NB4 (cell line): ENCODE measurements at places on chromosomes 3 and 15.
A peak's percentile ranks its signal among the peaks of the same experiment; 100 is the strongest.

DNA sequence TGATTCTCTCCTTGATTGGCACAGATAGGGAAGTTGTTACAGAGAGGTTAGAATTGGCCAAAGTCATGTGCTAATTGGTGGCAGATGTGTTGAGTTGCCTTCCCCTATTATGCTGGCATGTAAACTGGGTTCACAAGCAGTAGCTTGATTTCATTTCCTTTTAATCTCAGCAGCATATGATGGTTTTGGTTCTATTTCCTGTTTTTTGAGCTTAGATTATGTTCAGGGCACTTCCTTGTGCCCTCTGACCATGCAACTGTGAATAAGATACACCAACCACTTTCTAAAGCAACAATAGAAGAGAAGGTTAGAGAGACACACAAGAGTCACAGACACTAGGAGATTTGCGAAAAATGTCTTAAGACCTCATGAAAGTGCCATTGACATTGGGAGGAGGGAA, 16.5 kb downstream of the HPS3 start:
- peak; percentile 76 for DNase-seq

DNA sequence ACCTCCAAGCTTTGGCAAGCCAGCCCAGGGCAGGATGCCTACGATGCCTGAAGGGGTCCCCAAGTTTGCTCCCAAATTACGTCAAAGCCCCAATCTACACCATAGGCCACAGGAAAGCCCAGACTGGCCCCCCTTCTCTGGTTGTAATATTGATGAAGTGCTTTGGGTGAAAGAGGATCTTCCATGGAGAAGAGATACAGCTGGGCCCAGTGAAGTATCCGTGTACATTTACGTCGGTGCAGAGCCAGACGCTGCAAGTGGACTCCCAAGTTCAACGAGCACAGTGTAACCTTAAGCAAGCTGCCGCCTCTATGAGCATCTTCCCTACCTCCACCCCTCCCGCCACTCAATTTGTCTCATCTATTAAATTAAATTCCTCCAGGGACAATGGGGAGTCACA, 100.1 kb upstream of the TPM1 start:
- DNase-seq = no peak

DNA sequence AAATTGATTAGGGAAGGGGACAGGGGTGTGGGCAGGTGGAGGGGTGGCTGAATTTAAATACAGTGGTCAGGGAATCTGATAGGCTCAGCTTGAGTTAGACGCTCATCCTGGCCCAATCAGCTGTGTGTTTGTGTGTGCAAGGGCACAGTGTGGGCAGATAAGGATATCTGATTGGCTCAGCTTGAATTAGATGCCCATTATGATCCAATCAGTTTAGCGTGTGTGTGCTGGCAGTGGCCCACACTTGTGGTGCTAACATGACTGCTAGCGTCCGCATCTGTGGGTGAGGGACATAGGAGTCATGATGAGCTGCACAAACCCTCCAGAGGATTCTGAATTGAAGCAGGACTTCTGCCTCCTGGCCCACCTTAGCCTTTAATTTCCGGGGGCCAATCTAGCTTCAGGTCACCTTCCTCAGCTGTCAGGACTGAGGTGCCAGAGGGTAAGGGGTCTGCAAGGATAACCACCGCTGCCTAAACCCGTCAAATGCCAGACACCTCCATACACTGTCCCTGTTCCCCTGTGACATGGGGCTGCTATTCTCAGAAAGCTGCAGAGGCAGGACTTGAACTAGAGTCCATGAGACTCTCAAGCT, 97.3 kb downstream of the CORO2B start:
- no peak for DNase-seq

DNA sequence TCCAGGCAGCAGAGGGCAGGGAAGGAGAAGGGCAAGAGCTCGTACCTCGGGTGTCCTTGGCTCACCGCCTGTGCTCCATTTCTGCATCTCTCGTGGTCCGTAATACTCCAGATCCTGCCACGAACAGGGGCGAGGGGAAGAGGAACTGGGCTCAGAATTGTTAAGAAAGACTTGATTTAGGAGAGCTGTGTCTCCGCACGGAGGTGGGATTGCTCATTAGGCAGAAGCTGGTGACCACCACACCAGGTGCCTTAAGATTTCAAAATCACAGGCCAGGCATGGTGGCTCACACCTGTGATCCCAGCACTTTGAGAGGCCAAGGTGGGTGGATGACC, 37.2 kb upstream of the BDH1 start:
- no peak for DNase-seq

DNA sequence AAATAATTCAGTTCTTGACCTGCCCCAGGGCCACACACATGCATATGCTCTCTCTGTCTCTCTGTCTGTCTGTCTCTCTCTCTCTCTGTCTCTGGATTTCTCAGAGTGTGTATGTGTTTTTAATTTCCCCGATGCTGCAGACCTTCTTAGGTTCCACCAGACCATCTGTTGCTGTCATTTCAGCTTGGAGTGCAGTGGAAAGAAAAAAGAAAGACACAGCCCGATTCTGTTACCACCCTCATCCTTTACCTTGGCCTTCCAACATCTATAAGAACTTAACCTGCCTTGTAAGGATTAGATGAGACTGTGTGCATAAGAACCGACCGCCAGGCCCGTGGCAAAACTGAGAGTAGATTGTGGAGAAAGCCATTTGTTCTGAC, 9.7 kb upstream of the PGPEP1L start:
- no peak for DNase-seq

- DNase-seq = no peak
These were observed 19.6 kb upstream of the EMC3 start for GRCh38 chr3:10006048-10006761.

GRCh38 chr3:45646051-45646585, 43.1 kb upstream of the SACM1L start:
- peak; percentile 42 for DNase-seq

DNA sequence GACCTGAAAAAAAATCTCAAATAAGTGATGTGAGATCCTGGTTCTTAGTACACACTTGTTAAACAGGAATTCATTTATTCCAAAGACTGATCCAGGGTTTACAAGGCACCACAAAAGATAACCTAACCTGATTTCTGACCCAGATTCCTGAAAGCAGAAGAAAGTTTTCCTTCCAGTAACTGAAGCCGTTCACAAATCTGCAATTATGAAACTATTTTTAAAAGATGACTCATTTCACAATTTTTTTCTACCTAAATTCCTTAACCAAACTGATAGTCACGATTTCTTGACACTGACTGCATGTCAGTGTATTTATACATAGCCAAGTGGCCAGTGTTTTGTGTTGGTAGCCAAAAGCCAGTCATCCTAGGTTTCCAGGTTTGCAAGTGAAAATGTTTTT, 17.1 kb downstream of the SLC9A9 start:
- no peak for DNase-seq

DNA sequence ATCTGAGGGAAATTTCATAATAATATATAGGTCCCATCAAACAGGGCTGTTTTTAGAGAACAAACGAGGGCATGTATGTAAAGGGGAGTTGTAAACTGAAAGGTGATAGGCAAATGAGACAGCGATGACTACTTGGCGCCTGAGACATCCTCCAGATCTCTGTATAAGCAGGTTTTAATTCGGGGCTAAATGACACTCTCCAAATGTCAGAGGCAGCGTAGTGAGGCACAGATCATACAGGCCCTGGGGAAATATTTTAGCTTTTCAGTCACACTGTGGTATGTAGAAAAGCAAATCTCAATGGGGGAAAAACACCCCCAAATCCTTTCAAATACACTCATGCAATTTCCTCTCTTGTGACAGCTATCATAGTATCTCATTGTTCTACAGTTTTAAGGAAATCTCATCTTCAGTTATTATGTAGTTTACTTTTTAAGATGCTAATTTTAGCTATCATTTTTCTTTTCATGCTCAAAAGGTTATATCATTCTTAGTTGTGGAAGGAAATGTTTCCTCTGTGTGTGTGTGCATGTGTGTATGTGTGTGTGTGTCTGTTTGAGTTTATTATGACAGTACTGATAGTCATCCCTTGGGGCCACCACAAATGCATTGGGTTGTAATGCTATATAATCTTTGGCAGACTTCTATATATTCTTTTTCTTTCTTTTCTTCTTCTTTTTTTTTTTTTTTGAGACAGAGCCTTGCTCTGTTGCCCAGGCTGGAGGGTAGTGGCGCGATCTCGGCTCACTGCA, 1.1 kb downstream of the TPRG1 start:
- no peak for DNase-seq

GRCh38 chr15:77901921-77902750, 175.4 kb downstream of the TBC1D2B start:
- DNase-seq = peak; percentile 51

DNA sequence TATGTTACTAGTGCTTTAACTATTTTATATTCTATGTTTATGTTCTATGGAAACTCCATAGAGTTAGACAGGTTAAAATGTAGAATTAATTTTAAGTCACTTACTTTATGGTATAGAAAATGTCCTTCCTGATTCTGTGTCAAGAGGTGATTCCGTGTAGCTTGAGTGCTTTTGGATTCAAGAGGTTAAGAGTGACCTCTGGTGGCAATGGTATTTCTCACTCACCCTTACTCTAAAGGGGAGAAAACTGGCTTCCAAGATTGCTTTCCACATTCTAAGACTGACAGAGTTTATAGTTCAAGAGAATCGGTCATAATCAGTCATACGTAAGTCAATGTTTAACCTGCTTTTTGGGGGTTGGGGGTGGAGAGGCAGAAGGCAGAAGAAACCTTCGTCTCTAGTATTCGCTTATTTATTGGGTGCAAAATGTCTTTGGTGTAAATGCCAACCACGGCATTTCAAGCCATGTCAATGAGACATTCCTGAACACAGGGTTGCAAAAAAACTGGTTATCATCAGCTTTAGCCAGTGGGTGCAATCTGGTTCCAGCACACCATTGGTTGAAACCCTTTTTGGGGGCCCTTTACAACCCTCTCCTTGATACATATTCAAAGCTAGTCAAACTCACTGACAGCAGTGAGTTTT, 92.0 kb upstream of the VGLL3 start:
- DNase-seq = peak; percentile 54

DNA sequence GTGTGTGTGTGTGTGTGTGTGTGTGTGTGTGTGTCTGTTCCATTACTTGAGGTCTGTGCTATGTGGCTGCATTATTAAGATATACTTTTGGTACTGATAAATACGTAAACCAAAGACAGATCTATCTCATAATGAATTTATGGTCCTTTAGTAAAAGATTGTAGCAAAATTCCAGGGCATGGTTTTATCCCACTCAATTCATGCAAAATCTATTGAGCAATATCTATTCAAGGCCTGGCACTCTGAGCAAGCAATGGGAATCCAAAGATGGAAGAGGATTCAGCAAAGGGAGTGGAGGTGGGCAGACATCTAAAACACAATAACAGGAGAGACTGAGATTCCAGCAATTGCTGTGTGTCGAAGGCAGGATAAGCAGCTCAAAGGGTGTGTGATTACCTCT, 86.8 kb downstream of the RFTN1 start:
- no peak for DNase-seq

- DNase-seq = no peak
These were observed 278.7 kb upstream of the KCNMB2 start for GRCh38 chr3:178257491-178257890.

DNA sequence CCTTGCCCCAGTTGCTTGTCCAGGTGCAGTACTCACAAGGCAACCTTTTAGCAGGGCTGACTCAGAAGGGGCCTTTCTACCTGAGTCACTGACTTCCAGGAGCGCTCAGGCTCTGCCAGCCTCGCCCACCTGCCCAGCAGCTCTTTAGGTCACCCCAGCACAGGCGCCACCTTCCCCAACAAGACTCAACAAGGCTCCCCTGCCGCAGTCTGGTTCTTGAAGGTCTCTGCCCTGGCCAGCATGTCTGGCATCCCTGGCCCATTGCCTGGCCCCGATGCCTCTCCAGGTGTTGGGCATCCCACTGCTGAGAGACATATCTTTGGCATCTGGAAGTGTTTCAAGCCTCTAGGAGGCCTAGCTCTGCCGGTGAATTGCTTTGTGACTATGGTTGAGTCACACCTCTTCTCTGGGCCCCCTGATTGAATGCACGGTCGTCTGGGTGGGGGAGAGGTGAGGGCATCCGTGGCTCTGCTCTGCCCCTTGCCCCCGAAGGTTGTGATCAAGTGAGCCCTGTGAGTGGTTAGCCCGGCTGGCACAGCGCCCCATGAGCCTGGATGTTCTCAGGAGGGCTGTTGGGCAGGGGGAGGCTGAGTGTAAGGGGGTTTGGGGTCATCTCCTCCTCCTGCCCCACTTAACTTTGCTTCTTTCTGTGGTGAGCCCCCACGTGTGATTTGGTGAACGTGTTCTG, 21.6 kb downstream of the SNX33 start:
- no peak for DNase-seq

DNA sequence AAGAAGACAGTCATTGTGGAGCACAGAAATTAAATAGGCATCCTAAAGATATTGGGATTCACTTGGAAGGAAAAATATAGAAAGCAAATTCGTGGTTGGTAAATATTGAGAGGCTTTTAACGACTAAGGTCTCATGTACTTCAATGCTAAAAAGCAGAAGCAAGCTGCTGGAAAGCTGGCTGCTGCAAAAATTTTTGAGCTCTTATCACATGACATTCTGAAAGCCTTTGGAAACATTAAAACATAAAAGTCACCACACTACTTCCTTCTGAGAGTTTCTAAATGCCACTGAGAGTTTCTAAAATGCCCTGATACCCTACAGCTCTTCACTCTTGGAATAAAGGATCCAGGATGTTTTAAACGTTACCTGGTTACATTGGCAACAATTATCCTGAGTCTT, 39.0 kb upstream of the CBLB start:
- peak; percentile 46 for DNase-seq

DNA sequence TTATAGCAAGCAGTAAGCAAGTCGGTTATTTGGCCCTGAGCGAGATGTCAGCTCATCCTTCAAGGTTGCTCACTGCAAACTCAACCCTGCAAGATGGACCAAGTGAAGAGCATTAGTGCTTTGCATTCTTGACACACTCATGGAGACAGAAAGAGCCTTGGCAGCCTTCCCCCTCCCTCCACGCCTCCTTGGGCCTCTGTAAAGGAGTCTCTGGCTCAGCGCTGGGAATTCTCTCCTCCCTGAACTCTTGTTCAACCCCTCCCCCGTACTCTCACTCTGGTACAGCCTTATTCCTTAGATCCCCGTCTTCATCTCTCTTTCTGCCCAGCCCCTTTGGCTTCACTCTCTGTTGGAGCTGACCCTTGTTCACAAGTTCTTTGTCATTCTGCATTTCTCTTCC, 2.2 kb upstream of the CX3CR1 start:
- no peak for DNase-seq

- no peak for DNase-seq
These were observed 35.3 kb downstream of the EFHB start for GRCh38 chr3:19898721-19899120.

GRCh38 chr3:14799146-14799545, 19.6 kb upstream of the FGD5 start:
- DNase-seq = no peak

DNA sequence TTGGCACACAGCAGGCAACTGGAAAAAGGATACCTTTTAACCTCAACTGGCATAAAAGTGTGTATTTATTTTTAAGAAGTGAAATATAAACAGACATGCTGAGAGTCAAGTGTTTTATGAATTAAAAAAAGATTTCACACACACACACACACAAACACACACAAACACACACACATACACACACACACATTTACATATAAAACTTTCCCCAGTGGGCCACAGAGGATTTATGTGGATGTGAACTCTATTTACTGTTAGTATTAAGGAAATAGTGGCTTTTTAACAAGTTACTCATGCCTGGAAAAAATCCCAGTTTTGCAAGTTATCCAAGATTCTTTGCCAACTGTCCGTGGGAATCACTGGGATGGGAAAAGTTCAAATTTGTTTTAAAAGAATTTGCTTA, 725.9 kb upstream of the NR2F2 start:
- no peak for DNase-seq
